Thoracic aorta (tissue), 2 donors: ENCODE measurements at places on chromosomes 2 and 18. TPM values are rescaled to one million over a fixed set of nuclear protein-coding genes. Genes with fewer than 3 reads are reported as not detected.

DNA sequence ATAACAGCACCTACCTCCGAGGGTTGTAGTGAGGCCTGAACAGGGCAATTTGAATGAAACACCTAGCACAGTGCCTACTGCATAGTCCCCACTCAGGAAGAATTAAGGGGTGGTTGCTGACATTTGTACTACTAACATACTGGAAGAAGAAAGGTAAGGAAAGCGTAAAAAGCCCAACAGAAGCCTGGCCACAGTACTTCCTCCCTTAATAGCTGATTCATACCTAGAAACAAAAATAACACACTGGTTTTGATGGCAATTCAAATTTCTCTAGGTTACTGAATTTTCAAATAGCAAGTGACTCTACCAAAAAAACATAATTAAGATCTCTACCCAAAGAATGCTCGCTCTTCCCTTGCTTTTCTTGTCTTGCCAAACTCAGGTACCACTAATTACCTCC is 16.2 kb downstream of the SUCLG1 start:
- H3K27me3 ChIP-seq: no peaks in the 10 kb centered on the region
- H3K4me1 ChIP-seq: no peaks in the 10 kb centered on the region
- peaks cover 40% of the 10 kb centered on the region for H3K36me3 ChIP-seq
- H3K4me3 ChIP-seq: no peak overlapping the region

DNA sequence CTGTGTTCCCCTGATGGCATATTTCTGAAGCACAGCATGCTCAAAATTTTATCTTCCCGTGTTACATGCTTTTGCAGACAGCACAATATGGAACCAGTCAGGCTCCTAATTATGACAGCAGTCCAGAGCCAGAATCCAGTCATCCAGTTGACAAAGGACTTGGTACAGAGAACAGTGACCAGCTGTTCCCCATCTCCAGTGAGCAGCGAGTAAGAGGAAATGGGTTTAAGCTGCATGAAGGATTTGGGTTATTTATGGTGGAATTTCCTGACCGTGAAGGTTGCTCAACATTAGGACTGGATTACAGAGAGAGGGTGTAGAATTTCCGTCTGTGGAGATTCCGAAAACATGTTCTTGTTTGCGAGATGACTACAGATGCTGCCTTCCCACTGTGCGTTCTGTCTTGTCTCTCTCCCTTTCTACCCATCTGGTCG is 24.4 kb downstream of the SGPP2 start:
- no peak overlapping the region for H3K27ac ChIP-seq
- no peak overlapping the region for H3K4me3 ChIP-seq
- DNase-seq: no peak
- H3K36me3 ChIP-seq: no peaks in the 10 kb centered on the region

DNA sequence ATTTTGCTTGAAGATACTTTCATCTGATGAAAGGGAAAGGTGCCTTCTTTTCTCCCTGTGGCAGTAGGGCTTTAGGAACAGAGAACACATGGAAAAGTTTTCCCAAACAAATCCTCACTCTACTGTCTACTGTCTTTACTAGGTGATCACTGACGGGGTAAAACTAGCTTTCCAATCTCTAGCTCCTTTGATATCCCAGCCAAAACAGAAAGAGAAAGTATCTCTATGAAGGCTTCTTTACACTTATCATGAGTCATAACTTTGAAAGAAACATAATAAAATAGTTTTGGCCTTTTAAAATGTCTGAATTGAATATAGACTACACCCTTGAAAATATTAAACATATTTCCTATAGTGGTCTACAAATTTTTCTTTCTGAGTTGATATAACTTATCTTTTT is 214.5 kb downstream of the DSEL start:
- no peaks in the 10 kb centered on the region for H3K4me1 ChIP-seq
- H3K36me3 ChIP-seq: no peaks in the 10 kb centered on the region
- H3K27me3 ChIP-seq: no peaks in the 10 kb centered on the region
- H3K4me3 ChIP-seq: no peak overlapping the region
- DNase-seq: no peak

- no peaks in the 10 kb centered on the region for H3K4me1 ChIP-seq
- no peaks in the 10 kb centered on the region for H3K36me3 ChIP-seq
- H3K27ac ChIP-seq: no peak overlapping the region
- no peak overlapping the region for H3K4me3 ChIP-seq
- DNase-seq: no peak
- H3K27me3 ChIP-seq: no peaks in the 10 kb centered on the region
Observed at GRCh38 chr2:103167599-103167998, 405.8 kb downstream of the TMEM182 start.

- no peaks in the 10 kb centered on the region for H3K36me3 ChIP-seq
- no peaks in the 10 kb centered on the region for H3K4me1 ChIP-seq
- H3K27me3 ChIP-seq: no peaks in the 10 kb centered on the region
- H3K27ac ChIP-seq: no peak overlapping the region
- H3K4me3 ChIP-seq: no peak overlapping the region
Observed at GRCh38 chr2:24107-24506, 22.2 kb downstream of the FAM110C start.

DNA sequence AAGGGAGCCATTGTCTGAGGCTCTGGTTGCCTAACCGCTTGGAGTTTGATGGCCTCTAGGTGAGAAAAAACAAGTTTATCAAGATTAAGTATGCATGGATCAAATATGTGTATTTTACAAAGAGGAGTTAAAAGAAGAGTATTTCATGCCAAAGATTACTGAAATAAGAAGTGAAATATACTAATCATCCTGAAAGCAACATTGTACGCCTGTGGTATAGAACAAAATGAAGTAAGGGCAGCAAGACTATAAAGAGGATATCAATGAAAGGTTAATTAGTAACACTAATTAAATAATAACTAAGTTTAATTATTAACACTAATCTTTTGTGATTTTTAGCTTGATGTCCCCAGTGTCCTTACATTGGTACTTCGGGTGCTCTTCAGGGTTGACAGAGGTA is 276.7 kb downstream of the CALCRL start:
- no peak for DNase-seq
- no peaks in the 10 kb centered on the region for H3K36me3 ChIP-seq
- H3K4me3 ChIP-seq: no peak overlapping the region
- H3K27ac ChIP-seq: no peak overlapping the region
- no peaks in the 10 kb centered on the region for H3K27me3 ChIP-seq

- DNase-seq: no peak
- H3K36me3 ChIP-seq: no peaks in the 10 kb centered on the region
- no peaks in the 10 kb centered on the region for H3K4me1 ChIP-seq
- no peak overlapping the region for H3K27ac ChIP-seq
- no peak overlapping the region for H3K4me3 ChIP-seq
Observed at GRCh38 chr2:236001166-236001828, 166.9 kb downstream of the GBX2 start.

GRCh38 chr18:10432781-10433180 is 21.7 kb upstream of the APCDD1 start:
- no peaks in the 10 kb centered on the region for H3K27me3 ChIP-seq
- no peak for DNase-seq
- no peak overlapping the region for H3K4me3 ChIP-seq
- H3K4me1 ChIP-seq: no peaks in the 10 kb centered on the region
- H3K36me3 ChIP-seq: no peaks in the 10 kb centered on the region

- H3K27ac ChIP-seq: peak overlapping the region; percentile 89
- no peaks in the 10 kb centered on the region for H3K36me3 ChIP-seq
- DNase-seq: no peak
- H3K4me1 ChIP-seq: peaks cover 60% of the 10 kb centered on the region
Observed at GRCh38 chr2:239811806-239812560, 213.2 kb downstream of the NDUFA10 start.

DNA sequence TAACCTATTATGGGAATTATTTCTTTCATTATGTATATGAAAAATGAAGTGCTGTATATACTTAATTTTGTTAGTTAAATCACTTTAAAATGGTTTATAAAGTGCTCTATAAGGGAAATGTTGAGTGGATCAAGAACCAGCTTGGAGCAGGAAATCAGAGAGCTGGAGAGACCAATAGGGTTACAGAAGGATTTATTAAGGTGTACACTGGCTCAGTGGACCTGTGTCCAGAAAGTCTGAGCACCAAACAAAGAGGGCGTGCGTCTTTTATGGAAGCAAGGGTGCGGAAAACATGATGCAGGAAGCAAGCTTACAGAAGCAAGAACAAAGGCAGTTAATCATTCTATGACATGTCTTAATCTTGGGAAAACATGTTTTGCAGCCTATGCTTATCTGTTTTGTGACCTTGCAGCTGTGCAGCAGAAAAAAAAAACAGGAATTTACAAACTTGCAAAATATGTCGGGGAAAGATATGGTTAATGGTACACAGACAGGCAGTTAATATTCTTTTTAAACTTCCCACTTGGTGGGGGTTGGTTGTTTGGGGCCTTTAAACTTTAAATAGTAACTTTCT is 65.2 kb upstream of the SLC35G4 start:
- H3K36me3 ChIP-seq: no peaks in the 10 kb centered on the region
- H3K4me1 ChIP-seq: no peaks in the 10 kb centered on the region

DNA sequence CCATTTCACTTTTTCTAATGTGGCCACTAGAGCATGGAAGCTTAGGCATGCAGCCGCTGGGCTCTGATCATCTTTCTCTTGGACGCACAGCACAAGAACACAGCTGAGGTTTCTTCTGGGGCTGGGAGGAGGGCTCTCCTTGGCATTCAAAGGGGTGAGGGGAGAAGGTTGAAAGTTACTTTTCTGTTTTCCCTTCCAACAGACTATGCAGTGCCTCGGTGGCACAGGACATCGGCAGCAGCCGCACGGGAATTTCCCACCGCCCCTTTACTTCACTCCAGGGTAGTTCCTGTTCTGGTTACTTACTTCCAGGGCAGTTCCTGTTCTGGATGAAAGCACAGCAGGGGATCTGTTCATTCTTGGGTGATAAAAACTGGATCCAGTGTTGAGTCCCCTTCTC is 18.9 kb upstream of the MAL start:
- DNase-seq: no peak
- H3K36me3 ChIP-seq: no peaks in the 10 kb centered on the region
- H3K4me1 ChIP-seq: no peaks in the 10 kb centered on the region
- no peak overlapping the region for H3K27ac ChIP-seq
- no peak overlapping the region for H3K4me3 ChIP-seq
- H3K27me3 ChIP-seq: no peaks in the 10 kb centered on the region

Gene TMEM37
- total RNA-seq: 12.3 TPM

Gene GREB1
- 13.5 TPM for total RNA-seq

Gene IL36G
- total RNA-seq: not detected

Gene FSIP2
- 2.4 TPM for total RNA-seq

Gene CTNNA2
- not detected for total RNA-seq

Gene SRD5A2
- not detected for total RNA-seq
